Stimulated activated CD4-positive, alpha-beta T cell treated with anti-CD3 and anti-CD28 coated beads, Interleukin-2, amount 100 ng/mL, for 48 hours (primary cell): ENCODE measurements at places on chromosomes 7 and 10.
A peak's percentile ranks its signal among the peaks of the same experiment; 100 is the strongest.

DNA sequence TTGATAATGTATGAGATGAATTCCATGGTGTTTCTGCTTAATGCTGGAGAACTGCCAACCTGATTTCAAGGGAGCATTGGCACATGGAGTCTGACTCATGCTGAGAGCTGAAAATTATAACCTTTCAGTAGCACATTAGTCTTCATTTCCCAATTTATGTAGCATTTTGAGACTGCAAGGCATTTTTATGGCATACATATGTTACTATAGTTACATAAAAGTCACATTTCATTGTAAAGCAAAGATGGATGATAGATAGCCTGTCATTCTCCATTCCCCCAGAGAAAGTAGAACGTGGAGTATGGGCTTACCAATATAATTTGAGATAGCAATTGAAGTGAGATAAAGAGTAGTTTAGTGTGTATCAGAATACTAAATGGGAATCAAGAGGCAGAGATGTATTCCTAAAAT, 103.1 kb downstream of the SLC16A9 start:
- no peak for DNase-seq

DNA sequence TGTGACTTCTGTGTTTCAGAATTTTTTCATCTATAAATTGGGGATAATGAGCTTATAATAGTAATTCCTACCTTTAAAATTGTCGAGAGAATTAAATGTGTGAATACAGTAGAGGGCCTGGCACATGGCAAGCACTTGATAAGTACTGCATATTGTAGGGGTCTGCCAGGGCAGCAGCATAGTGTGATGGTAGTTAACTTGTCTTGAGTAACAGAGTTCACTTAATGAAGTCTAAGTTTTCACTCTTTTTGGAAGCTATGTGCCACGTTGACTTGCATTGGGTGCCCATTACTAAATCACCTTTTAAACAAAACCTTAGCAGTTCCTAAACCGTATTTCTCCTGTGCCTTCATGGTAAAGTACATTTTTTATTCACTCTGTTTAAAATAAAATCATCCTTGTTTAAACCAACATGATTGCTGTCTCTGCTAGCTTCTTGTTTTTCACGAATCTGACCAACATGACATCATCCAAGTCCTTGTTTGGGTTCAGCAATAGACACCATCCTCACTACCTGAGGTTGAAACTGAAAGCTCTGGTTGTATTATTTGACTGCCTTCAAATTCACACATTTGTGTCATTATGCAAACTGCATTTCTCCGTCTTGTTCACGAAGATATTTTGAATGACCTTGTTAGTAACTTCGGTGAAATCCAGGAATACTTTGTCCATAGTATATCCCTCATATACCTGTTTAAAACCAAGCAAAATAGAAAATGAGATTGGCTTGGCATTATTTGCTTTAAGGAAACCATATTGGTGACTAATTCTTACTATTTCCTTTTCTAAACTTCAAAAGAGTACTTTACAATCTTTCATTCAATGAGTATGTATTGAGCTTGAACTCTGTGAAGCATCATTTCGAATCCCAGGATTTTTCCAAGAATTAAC, 340.2 kb downstream of the SUGCT start:
- DNase-seq = no peak

GRCh38 chr10:78764436-78764835, 304.3 kb upstream of the ZMIZ1 start:
- no peak for DNase-seq

DNA sequence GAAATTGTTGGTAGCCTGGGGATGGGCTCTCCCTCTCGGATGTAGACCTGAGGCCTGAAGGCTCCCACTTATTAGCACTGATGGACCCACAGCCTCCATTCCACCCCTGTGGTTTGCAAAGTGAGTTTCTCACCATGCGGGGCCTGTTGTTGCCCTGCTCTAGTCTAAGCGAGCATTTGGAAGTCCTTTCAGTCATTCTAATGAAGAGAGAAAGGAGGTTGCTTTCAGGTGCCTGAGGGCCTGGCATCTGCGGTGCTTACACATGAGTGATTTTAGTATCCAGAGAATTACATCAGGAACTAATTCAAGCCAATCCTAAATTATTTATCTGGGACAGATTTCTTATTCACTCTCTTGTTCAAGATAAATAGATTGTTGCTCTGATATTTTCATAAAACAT, 61.6 kb downstream of the NAMPT start:
- DNase-seq = no peak

DNA sequence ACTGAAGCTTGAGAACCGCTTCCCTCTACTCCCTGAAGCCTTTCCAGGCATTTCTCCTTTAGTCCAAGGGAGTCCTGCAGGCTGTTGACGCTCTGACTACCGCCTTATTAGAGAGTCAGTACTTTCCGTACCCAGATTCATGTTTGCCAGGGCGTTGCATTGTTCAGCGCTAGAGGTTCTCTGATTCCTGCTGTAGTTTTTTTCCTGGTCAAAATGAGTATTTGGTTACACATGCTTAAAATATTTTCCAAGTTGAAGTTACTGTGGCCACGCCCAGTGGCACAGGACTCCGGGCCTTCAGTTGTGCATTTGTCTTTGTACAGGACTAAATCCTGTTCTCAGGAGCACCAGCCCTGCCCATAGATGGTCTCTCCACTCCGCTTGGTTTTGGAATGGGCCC, 7.9 kb downstream of the MTURN start:
- no peak for DNase-seq

- no peak for DNase-seq
These were observed 34.1 kb downstream of the NUDT1 start for GRCh38 chr7:2276107-2276506.

- DNase-seq = no peak
These were observed 12.5 kb downstream of the TMEM72 start for GRCh38 chr10:44923611-44924010.

- no peak for DNase-seq
These were observed 11.8 kb downstream of the MRC1 start for GRCh38 chr10:17820943-17821342.

DNA sequence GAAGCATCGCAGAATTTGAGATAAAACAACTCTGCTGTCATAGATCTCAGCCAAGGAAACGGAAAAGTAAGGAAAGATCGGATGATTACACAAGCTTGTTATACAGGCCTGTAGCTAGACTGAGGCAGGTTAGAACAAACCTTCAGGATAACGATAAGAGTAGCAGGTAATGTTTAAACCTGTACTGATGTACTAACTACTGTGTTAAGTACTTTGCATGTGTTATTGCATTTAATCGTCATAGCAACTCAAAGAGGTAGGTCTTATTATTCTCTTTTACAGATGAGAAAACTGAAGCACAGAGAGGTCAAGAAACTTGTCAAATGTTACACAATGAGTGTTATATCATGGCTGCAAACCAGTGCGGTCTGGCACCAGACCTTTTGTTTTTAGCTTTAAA, 352.5 kb downstream of the GPAM start:
- no peak for DNase-seq

DNA sequence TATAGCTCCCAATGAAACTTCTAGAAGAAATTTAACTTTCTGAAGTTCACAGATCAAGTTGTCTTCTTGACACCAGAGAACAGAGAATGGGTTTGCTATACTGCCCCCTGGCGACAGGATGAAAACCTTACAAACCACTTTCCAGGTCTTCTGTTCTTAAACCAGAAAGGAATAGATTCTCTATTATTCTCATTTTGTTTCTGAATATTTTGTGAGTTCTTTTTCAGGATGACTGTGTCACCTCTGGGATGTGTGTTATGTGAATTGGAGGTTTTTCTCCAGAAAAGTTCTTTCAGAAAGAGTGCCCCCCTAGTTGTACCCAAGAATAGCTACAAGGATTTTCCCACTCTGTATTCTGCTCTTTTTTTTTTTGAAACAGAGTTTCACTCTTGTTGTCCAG, 6.3 kb downstream of the IFT22 start:
- DNase-seq = peak; percentile 54

DNA sequence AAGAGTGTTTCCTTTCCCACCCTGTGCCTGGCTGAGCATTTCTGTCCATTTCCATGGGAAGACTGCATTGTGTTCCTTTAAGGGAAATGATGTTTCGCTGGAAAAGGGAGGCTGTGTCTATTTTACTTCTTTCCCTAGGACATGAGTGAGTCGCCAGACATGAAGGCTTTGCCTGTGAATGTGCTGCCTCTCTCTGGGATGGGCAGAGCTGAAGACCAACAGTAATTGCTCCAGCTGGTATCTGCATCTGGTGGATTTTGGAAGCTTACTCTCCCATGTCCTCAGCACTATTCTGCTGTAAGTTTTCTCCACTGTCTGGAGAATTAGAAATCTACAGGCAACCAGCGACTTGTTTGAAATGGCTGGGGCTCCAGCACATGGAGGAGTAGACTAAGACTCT, 264.6 kb upstream of the BMPER start:
- no peak for DNase-seq
